ENCODE measurements at places on chromosomes 6 and 20. TPM values are rescaled to one million over a fixed set of nuclear protein-coding genes. Genes with fewer than 3 reads are reported as not detected.

The RNF144B gene
- polyA plus RNA-seq: 1.3 TPM

DNA sequence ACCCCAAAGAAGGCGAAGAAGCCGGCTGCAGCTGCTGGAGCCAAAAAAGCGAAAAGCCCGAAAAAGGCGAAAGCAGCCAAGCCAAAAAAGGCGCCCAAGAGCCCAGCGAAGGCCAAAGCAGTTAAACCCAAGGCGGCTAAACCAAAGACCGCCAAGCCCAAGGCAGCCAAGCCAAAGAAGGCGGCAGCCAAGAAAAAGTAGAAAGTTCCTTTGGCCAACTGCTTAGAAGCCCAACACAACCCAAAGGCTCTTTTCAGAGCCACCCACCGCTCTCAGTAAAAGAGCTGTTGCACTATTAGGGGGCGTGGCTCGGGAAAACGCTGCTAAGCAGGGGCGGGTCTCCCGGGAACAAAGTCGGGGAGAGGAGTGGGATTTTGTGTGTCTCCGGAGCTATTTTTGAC lies 69.6 kb downstream of the HFE start:
- DNase-seq: peak; percentile 80

GRCh38 chr6:155126727-155127439 lies 131.8 kb downstream of the TIAM2 start:
- no peak for DNase-seq

GRCh38 chr6:1850121-1850839 lies 240.6 kb downstream of the FOXC1 start:
- no peak for DNase-seq

DNA sequence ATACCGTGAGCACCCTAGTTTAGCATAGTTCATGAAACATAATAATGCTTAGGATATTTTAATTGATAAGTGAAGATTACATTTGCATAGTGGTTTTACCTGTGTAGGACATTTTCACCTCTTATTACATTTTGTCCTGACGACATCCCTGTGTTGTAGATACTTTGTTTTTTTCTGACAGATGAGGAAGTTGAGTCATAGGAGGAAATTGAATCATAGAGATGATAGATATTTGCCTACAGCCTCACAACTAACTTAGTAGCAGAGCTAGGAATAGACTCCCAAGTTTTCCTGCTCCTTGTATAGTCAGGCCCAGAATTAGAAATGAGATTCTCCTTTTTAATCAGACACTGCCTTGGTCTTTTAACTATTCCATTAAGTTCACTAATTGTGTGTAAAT lies 100.5 kb upstream of the SUPT3H start:
- no peak for DNase-seq

The GPLD1 gene
- polyA plus RNA-seq: 0.46 TPM

- no peak for DNase-seq
Measured at GRCh38 chr20:43533060-43533459, 25.6 kb downstream of the L3MBTL1 start.

The SCAND1 gene
- polyA plus RNA-seq: 177 TPM

GRCh38 chr20:22489626-22490286 lies 94.6 kb downstream of the FOXA2 start:
- no peak for DNase-seq

DNA sequence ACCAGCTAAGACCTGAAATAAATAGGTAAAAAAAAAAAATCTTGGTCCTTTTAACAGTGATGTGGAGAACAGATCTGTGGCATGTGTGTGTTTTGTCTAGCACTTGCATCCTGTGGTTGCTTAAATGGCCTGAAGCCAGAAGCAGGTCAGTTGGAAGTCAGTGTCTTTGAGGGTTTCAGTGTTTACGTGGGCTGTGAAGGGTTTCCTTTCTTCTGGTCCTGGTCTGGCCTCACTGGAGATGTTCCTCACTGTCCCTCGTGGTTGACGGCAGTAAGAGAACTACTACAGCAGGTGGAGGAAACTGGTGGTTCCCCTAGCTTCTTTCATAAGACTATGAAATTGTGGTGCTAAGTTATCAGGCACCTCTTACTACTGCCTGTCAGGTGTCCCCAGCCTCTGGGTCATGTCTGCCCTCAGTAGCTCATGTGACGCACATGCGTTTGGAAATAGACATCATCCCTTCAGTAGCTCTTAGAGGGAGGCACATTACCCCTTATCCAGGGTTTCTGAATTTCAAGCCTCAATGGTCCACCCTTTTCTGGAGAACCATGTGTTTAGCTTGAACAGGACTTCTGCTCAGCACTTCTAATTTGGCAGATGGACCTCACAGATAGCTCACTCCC lies 59.4 kb upstream of the SCP2D1 start:
- DNase-seq: peak; percentile 27

DNA sequence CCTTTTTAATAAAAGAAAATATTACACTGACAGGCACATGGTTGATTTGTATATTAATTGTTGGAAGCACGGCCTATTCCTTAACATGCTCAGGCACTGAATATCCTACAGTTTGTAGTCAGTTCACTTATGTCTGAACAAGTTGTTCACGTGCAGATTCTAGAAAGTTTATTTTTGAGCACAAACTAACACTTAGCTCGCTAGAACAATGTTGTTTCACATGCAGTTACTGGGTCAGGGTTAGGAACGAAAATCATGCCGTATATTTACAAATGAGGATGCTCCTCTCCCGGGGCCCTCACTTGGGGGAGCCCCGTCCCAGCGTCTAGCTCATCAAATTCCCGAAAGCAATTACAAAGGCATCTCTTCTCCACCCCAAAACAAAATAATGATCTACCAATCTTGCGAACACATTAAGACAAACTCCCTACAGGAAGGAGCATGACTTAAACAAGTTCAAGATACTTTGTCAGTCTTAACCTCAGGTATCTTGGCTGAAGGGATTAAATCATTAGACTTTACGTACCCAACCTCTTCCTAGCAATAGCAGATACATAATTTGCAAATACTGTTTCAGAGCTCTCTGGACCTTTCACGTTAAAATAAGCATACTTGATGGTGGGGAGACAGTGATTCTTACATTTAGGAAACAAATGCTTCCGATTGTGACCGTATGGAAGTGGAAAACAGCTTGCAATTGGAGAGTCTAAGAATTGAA lies 1.5 kb downstream of the MAP7 start:
- DNase-seq: no peak

The PNLDC1 gene
- not detected for polyA plus RNA-seq

The ARMH2 gene
- polyA plus RNA-seq: 0.78 TPM

GRCh38 chr6:56764081-56764566 lies 121.4 kb upstream of the DST start:
- no peak for DNase-seq

DNA sequence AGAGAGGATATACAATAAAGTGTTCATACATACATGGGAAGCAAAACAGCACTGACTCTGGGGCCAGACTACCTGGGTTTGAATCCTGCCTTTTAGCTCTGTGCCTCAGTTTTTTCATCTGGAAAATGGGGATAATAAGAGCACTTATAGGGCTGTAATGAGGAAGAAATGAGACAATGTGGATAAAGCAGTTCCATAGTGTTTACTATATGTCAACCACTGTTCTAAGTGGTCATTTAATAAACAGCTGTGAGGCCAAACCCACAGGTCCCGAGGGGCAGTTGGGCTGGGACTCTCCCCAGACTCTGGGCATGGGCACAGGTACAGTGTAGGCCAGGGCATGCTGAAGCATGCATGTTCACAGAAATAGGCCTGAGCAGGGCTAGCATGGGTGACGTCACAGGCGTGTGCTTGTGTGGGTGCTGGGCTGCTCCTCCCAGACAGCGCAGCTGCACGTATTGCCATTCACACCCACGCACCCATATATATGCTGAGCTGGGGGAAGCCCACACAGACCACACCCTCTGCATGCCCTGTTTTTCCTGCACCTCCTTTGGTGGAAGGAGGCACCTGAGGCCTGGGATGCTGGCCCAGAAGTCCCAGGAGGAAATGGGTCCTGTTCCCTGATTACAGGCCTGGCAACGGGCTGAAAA lies 3.5 kb upstream of the PLCG1 start:
- DNase-seq: no peak

GRCh38 chr6:44735630-44735963 lies 348.1 kb downstream of the CDC5L start:
- DNase-seq: no peak

DNA sequence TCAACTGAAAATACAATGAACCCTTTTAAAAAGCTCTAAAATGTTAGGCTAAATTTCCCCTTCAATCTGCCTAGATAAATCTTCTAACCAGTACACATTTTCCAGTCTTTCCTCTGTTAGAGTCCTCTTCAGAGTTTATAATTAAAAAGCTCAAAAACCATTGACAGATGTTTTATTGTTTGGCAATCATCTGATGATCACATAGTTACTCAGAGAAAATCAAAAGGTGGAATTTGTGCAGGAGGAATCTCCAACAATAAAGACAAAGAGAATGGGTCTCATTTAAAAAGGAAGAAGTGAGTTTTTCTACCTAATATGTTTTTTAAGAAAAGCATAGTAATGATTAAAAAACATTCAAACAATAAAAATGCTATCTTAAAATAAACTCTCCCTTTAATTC lies 3.1 kb downstream of the TRAPPC3L start:
- DNase-seq: no peak

GRCh38 chr20:57257701-57258453 lies 8.6 kb downstream of the BMP7 start:
- no peak for DNase-seq

The SHLD1 gene
- polyA plus RNA-seq: 18.8 TPM

DNA sequence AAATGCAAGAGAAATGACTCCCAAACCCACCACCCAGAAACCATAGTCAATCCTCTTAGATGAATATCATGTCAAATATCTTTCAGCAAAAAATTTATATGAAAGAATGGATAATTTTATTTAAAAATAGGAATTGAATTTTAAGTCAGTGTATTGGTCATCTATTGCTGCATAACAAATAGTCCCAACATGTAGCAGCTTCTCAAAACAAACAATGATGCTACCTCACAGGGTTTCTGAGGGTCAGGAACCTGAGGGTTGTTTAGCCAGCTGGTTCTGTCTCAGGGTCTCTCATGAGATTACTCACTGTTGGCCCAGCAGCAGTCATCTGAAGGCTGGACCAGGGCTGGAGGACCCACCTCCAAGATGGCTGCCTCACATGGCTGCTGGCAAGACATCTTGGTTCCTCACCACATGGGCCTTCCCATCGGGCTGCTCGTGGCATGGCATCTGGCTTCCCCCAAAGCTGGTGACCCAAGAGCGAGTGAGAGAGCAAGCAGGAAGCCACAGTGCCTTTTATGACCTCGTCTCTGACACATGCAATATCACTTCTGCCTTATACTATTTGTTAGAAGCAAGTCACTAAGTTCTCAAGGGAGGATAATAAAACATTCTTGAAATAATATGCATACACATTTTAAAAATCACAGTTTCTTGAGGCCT lies 36.3 kb downstream of the BANF2 start:
- no peak for DNase-seq

GRCh38 chr6:105161421-105161820 lies 18.4 kb downstream of the POPDC3 start:
- no peak for DNase-seq

The ANKS1A gene
- polyA plus RNA-seq: 3.0 TPM

DNA sequence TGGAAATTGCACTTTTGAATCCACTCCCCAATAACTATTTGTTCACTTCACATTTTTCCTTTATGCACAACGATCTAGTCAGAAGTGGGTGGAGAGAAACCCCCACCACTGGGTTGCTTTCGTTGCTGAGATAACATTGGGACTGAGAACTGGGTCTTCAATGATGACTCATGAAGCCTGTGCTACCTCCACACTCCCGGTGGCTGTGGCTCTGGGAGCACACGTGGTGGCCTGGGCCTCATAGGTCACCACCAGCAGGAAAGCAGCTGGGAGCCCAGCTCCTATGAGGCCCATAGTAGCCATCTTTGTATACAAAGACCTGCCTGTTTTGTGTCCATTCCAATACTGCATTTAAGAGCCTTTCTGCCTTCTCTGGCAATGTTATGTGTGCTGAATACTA lies 178.0 kb upstream of the SASH1 start:
- no peak for DNase-seq

The UBE2J1 gene
- polyA plus RNA-seq: 36.0 TPM

DNA sequence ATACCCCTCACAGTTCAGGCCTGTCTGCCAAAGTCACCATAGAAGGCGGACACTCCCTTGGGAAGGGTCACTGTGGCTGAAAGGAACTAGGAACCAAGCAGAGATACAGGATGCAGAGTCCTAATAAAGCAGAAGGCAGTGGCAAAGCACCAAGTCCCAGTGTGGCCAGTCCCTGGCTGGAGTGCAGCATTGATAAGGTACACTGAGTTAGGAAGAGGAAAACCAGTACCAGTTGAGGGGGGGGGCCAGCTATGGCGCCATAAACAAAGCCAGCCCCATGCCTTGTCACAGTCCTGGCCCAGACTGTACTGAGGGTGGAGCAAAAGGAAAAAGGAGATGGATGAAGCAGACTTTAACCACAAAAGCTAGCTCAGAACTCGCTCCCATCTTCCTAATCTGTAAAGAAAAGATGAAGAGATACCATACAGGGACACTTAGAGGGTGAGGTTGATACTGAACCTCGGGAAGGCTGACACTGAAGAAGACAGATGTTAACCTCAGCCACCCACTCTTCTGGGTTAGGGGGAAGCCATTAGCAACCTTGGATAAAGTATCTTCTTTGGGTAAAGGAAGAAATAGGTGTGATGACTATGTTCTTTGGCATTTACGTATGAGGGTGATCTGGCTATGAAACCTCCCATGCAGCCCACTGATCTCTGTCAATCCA lies 7.8 kb downstream of the ABHD12 start:
- no peak for DNase-seq

DNA sequence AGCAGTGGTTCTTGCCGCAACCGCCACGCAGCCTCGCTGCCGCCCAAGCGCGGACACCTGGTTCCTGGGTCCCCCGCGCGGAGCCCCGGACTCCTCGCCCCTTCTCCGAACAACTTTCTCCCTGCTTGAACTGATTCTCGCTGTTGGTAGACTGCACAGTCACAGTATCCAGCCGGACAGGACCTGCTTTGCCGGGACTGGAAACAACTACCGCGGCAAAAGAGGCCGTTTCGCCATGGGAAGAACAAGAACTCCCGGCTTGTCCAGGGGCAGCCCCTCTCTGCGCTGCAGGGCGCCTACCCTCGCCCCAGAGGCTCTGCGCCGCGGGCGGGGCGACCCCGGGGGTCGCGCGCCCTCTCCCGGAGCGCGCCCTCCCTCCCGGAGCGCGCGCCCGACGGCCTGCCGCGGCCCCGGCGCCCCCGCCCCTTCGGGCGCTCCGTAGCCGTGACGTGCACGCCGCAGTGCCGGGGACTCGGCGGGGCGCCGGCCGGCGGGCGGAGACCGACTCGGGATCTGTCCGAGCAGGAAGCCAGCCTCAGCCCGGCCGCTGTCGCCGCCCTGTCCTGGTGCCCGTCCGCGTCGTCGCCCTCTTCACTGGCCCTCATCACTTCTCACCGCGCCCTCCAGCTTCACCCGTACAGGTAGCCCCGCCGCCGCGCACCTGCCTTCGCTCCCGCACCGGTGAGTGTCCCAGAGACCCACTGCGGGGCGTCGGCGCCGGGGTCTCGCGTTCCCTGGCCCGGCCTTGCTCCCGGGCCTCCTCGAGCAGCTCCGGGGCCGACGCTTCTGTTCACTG lies at the start of gene MYO6:
TSS of gene MYO6 (plus strand) at position 497 of the 796 bp plus-strand sequence. CDS start 68,309 bp downstream, outside the sequence.
- peak; percentile 52 for DNase-seq

Measured in CD8-positive, alpha-beta memory T cell (primary cell).